ENCODE measurements at places on chromosomes 3 and 15.

DNA sequence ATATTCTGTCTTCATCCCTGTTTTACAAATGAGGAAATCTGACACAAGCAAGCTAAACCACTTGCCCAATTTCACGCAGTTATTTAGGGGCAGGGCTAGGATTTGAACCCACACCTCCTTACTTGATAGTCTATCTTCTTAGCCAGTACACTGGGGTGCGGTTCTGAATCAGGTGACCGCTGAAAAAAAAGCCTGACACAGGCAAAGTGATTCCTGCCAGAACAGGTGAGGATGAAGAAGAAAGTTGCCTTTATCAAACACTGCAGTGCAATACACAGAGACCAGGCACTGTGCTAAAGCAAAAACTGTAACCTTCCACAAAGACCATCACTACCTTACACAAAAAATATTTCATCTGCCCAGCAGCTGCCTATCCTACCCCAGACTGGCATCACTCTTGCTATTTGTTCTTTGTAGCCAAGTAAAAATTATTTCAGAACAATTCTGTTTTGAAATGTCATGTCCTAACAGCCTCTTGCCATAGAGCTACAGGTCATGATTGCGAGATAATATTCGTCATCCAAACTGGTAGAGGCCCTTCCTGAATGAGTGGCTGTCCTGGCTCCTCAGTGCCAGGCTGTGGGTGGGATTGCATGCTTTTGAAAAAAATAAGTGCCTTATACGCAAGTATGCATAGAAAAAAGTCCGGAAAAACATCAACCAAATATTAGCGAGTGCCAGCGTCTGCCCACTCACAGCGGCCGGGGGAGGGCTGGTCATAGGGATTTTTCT lies 142.3 kb upstream of the TPM1 start:
- no peak for DNase-seq

- peak; percentile 32 for DNase-seq
These were observed 630.4 kb upstream of the ADAMTS9 start for GRCh38 chr3:65318231-65318630.

DNA sequence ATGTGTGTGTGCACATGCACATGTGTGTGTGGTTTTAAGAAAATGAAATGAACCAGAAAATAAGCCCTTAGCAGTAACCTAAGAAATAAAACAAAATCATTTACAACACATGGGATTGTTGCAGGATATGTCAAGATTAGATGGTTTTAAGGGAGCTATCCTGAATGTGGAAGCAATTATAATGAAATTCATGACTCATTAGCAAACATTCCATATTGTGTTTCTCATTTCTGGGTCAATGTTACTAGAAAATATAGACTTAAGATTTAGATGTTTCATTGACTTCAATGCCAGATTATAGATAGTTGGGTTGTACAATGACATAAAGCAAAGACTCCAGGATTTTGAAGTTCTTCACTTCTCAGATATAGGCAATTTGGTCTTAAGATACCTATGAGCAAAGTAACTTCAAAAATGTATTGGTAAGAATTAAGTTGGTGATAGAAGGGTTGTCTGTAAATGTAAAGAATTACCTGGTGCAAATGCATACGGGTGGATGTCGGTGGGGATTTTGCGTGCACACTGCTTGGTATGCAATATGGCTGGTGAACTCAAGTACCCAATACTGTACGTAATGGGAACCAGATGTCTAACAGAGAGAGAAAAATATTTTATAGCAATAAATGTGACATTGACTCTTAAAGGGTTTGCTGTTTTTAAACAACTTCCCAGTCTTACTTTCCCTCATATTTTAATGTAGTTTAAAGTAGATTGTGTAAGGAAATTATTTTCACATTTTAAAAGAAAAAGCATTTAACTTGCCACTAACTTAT lies 53.9 kb upstream of the NR2F2 start:
- DNase-seq, result peak; percentile 70

DNA sequence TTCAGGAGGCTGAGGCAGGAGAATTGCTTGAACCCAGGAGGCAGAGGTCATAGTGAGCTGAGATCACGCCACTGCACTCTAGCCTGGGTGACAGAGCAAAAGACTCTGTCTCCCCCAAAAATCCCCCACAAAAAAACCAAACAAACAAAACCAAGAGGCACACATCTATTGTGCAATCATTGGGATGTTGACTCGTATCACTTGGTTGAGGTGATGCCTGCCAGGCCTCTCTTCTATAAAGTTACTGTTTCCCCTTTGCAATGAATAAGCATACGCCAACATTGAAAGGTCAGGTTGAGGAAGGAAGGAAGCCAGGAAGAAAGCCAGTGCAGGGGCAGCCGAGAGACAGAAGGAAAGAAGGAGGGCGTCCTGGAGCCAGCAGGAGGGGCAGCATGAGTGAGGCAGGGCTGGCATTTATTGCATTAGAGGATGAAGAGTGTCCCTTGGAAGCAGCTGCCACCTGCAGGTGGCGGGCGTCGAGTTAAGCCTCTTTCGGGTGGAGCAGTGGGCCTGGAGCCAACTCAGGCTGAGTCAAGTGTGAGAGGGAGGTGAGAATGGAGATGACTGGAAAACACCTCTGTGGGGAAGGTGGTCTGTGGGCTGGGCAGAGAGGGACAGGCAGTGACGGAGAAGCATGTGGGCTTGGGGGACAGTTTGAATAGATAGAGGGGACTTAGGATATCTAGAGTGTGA lies 8.3 kb upstream of the CSPG4 start:
- DNase-seq, result no peak

DNA sequence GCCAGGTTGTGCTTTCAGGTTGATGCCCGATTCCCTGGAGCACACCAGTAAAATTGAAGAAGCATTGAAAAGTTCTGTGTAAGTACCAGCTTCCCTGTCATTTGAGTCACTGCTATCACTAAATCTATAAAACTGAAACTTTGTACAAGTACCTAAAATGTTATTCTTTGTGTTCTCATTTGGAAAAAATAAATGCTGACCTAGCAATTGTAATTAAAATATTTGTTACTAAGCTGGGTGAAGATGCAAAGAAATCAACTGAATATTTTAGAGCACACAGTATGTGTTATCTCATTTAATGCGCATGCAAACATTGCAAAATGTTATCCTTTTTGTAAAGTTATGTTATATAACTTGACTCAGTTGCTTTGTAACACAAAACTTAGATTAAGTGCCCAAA lies 733.7 kb downstream of the TBL1XR1 start:
- no peak for DNase-seq

DNA sequence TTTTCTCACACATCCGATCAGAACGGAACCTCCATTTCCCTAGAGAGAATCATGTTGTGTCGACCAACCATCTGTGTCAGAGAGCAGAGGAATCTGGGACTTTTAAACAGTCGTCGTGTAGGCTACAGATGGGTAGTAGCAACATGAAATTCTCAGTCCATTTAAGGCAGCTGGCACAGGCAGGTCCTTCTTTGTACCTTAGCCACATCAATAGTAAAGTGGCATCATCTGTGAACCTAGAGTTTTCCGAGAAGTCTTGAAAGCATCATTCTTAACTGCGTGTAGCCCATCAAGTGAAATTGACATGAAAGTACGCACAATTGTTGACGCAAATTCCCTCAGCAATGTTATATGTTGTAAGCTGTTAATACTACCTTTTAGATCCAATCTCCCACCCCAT lies 114.5 kb upstream of the GRM7 start:
- DNase-seq, result no peak

GRCh38 chr3:65521032-65521431 lies 517.7 kb downstream of the MAGI1 start:
- no peak for DNase-seq
